ENCODE measurements at places on chromosomes 6 and 20. TPM values are rescaled to one million over a fixed set of nuclear protein-coding genes. Genes with fewer than 3 reads are reported as not detected.

The EYA4 gene
- total RNA-seq, result 10.0 TPM

The CEP43 gene
- total RNA-seq, result 8.6 TPM

The SLPI gene
- total RNA-seq, result 10.9 TPM

The TGM3 gene
- 0.05 TPM for total RNA-seq

The ACSS1 gene
- total RNA-seq, result 21.0 TPM

The FAM83C gene
- total RNA-seq, result 0.14 TPM

The ORC3 gene
- 16.0 TPM for total RNA-seq

The TSBP1 gene
- total RNA-seq, result not detected

The PKIG gene
- 34.7 TPM for total RNA-seq

The CRISP3 gene
- total RNA-seq, result not detected

The NKAIN2 gene
- not detected for total RNA-seq

The ERVFRD-1 gene
- total RNA-seq, result not detected

The ENPP5 gene
- total RNA-seq, result not detected

The GJA10 gene
- total RNA-seq, result not detected

The ZSCAN23 gene
- not detected for total RNA-seq

The MEP1A gene
- total RNA-seq, result not detected

The IMPG1 gene
- total RNA-seq, result not detected

The CCN2 gene
- total RNA-seq, result 157 TPM

The PREX1 gene
- total RNA-seq, result 14.9 TPM

The SIRPD gene
- total RNA-seq, result not detected

The PKIB gene
- 0.63 TPM for total RNA-seq

The MYBL2 gene
- 77.2 TPM for total RNA-seq

The RAB32 gene
- total RNA-seq, result 39.5 TPM

Data from A549 treated with AZD2906 at 1 μM for 4 hours (cell line).